ENCODE measurements at places on chromosomes 7 and 10.

GRCh38 chr7:152162287-152162686, 136.8 kb downstream of the GALNT11 start:
- no peak for DNase-seq

GRCh38 chr10:114316744-114317143, 77.7 kb downstream of the VWA2 start:
- no peak for DNase-seq

- peak; percentile 38 for DNase-seq
Observed at GRCh38 chr7:131652934-131653333, 96.5 kb upstream of the PODXL start.

- DNase-seq: no peak
Observed at GRCh38 chr7:112159351-112159750, 46.8 kb downstream of the DOCK4 start.

GRCh38 chr10:30505543-30506298, 71.7 kb downstream of the MAP3K8 start:
- DNase-seq: no peak

- peak; percentile 68 for DNase-seq
Observed at GRCh38 chr7:2032030-2032875, 200.5 kb downstream of the MAD1L1 start.

- no peak for DNase-seq
Observed at GRCh38 chr10:51342381-51342780, 268.1 kb downstream of the PRKG1 start.

- DNase-seq: no peak
Observed at GRCh38 chr7:7921830-7922229, 46.8 kb upstream of the GLCCI1 start.

- DNase-seq: peak; percentile 64
Observed at GRCh38 chr10:89203237-89203636, 3.9 kb downstream of the CH25H start.

GRCh38 chr10:96413151-96413787, 54.5 kb upstream of the OPALIN start:
- DNase-seq: no peak

GRCh38 chr10:90819911-90820310, 37.9 kb downstream of the HTR7 start:
- no peak for DNase-seq

- DNase-seq: peak; percentile 18
Observed at GRCh38 chr10:88149906-88150305, 286.5 kb downstream of the PTEN start.

DNA sequence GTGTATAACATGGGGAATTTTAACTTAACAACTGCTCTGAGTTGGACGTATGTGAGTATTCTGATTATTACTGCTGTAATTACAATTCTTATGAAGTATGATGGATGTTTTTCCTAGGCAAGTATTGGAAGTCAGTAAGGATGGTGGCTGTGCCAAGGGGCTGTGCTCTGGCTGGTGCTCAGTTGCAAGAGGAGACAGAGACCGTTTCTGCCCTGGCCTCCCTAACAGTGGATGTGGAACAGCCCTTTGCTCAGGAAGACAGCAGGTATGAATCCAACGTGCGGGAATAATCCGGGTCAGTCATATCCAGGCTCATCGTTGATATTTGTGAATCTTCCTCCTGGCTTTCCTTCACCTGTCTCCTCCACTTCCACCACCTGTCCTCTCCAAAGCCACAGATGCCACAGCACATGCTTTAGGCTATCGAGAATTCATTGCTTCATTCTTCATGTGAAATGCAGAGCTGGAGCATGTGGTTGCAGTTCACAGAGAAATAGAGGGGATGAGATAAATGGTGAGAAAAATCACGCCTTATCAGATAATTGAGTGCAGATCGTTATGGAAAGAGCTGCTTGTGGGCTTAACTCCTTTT, 141.7 kb downstream of the TWIST1 start:
- DNase-seq: no peak

DNA sequence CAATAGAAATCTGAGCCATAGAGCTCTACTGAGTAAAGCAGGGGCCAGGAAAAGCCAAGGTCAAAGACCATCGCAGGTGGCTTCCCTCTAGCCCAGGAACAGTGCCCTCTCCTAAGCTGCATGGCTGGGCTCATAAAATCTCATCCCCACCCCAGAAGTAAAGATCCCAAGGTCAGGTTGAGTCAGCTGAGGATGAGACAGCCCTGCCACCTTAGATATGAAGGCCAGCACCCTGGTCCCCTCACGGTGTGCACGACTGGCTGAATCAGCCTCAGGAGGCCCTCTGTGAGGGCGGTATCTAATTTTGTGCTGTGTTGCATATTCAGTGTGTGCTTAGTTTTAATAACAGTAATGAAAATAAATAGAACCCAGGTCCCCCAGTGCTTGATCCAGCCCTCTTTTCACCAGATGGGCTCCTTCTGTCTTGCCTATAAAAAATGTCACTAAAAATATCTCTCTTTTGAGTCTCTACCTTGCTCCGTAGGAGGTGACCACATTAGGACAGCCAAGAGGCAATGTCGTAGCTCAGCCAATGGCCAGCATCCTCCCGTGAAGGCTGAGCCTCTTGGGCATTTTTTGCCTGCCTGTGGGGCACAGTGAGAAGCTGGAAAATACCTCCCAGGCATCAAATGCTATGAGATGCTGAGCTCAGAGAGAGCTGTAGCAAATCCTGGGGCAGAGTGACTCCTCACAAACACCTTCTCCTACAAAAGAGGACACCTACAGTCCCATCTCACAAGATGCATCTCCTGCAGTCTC, 424.0 kb downstream of the PLXNA4 start:
- no peak for DNase-seq

DNA sequence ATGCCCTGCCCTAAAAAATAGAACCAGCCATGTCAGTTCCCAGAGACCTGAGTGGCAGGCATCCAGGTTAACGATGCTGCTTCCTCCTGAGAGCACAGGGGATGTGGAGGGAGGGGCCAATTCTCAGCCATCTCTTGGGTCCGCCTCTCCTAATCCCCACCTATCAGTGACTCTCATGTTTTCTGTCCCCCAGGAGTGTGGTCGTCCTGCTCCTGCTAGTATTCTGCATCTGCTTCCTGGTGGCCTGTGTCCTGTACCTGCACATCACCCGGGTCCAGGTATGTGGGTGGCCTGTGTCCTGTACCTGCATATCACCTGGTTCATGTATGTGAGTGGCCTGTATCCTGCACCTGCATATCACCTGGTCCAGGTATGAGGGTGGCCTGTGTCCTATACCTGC, 105.3 kb downstream of the ADCY1 start:
- no peak for DNase-seq

GRCh38 chr10:59847888-59848287, 58.5 kb downstream of the CCDC6 start:
- no peak for DNase-seq

DNA sequence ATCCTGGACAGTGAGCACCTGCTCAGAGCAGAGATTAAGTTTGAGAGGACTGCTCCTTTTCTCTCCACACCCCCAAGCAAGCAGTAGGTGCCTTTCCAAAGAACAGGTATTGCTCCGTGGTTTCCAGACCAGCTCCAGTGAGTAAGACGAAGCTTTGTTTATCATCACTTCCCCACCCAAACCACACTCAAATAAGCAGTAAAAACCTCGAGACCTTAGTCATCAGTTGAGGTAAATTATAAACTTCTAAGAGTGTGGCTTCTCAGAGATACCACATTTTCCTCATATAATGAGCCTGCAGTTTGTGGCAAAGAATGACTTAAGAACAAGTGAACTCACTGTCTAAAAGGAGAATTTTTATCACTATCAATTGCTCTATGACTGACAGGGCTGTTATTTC, 50.0 kb upstream of the GRB10 start:
- DNase-seq: no peak

DNA sequence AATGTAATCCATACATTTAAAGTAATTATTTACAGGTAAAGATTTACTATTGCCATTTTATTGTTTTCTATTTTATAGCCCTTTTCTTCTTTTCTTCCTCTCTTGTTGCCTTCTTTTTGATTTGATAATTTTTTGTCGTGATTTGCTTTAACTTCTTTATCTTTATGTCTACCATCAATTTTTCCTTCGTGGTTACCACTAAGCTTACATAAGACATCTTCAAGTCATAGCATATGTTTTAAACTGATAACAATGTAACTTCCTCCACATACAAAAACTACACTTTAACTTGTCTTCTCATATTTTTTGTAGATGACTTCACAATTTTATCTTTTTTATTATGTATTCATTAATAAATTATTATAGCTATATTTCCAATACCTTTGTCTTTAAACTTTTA, 316.6 kb downstream of the PLXDC2 start:
- DNase-seq: no peak

DNA sequence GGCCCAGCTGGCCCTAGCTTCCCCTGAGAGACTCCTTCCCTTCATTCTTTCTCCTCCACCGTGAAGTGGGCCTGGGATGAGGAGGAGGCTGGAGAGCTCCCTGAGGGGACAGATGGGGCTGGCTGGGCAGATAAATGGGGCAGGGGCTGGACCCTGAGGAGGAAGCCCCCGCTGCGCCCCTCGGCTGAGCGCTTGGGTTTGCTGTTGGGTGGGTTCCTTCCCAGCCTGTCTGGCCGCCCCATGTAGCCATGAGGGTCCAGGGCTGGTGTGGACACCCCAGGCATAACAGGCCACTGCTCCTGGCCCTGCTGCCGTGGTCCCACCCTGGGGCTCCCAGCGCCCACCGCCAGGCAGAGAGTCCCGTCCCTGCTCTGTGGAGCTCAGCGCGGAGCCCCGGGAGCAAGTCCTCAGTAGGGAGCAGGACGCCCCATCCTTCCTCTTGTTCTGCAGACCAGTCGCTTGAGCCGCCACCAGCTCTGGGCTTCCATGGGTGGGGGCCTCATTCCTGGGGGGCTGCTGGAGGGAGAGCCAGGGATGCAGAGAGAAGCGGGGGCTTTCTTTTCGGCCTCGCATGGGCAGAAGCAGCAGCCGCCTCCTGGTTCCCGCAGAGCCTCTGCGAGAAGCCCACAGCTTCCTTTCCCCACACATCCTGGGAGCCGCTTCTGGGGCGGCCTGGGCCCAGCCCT, 266.4 kb upstream of the TCERG1L start:
- no peak for DNase-seq

GRCh38 chr10:86635402-86635801, 18.9 kb upstream of the OPN4 start:
- DNase-seq: peak; percentile 94

- peak; percentile 43 for DNase-seq
Observed at GRCh38 chr10:97685395-97685958, 1.6 kb downstream of the AVPI1 start.

- peak; percentile 80 for DNase-seq
Observed at GRCh38 chr7:7157887-7158271, 24.5 kb upstream of the C1GALT1 start.

- DNase-seq: no peak
Observed at GRCh38 chr10:98023024-98023423, 7.4 kb downstream of the CRTAC1 start.

GRCh38 chr7:128424686-128425275, 15.0 kb upstream of the IMPDH1 start:
- DNase-seq: no peak

DNA sequence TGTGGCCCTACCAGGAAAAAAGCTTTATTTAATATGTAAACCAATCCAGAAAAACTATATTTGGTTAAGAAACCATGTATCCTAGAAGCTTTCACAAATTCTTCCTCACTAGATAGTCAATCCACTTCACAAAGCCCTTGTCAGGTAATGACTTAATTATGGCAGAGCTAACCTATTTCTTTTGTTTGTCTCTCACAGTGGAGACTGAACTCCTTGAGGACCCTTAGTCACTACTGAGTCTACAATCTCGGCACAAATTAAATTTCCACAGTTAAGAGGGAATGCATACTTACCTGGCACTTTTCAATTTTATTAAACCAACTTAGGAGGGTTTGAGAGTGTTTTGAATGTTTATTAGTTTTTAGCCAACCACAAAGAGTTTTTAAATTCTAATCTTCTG, 23.0 kb downstream of the WAPL start:
- DNase-seq: no peak

DNA sequence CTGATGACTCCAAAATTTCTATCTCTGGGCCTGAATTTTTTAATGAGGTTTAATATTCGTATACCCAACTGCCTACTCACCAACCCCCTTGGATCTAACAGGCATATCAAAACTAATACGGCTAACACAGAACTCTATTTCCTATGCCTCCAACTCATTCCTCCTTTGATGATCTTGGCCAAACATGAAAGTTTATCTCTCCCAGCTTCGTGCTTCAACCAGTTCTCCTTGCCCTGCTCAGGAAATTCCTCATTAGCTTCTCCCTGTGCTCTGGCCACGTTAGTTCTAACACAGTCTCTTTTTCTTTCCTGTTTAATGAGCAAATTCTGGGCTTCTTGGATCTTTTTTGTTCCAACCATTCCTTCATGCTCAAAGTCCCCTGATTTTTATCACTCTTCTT, 138.9 kb upstream of the PTN start:
- peak; percentile 26 for DNase-seq

- no peak for DNase-seq
Observed at GRCh38 chr7:45240273-45240771, 82.7 kb downstream of the RAMP3 start.

DNA sequence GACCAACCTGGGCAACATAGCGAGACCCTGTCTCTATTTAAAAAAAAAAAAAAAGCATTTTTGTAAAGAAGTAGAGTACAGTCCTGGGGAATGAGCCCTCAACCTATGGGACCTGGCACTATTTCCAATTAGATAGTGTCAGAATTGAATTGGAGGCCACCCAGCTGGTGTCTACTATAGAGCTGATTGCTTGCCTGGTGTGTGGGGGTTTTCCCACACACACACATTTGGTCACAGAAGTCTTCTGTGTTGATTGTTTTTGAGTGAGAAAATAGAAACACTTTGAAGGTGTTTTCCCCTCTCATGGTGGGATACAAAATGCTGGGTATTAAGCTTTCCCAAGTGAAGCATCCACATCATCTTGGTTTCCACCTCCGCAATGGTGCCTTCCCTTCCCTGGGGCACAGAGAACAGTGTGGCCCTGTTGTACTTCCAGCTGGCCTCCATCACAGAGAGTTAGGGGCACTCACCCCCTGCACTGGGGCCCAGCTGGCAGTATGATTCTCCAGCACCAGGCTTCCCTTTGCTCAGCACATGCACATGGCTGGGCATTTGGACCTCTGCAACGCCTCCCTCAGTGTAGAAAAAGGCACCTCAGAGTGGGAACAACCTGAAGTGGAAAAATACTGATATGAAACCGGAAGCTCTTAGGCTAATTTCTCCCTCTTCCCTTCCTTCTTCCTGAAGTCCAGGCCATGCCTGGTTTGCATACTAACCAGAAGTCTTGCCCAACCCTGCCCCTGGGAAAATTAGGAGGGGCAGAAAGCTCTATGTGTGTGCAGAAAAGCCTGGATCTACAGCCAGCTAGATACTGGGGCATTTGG, 10.7 kb upstream of the NFKB2 start:
- no peak for DNase-seq

DNA sequence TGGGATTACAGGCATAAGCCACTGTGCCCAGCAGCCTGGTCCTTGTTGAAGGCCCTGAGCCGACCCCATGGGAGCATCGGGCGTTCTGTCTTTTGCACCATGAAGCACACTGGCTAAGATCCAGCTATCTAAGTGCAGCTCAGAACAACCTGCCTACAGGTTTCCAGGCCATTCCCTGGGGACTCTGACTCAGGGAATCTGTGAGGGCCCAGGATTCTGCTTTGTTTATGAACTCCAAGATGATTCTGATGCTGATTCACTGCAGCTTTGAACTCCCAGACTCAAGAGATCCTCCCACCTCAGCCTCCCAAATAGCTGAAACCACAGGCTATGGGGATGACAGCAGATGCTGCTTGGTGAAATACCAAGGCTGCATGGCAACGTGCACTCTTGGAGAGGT, 30.2 kb downstream of the NPTX2 start:
- DNase-seq: no peak
